ENCODE measurements at places on chromosomes 2 and 18.
A peak's percentile ranks its signal among the peaks of the same experiment; 100 is the strongest.

DNA sequence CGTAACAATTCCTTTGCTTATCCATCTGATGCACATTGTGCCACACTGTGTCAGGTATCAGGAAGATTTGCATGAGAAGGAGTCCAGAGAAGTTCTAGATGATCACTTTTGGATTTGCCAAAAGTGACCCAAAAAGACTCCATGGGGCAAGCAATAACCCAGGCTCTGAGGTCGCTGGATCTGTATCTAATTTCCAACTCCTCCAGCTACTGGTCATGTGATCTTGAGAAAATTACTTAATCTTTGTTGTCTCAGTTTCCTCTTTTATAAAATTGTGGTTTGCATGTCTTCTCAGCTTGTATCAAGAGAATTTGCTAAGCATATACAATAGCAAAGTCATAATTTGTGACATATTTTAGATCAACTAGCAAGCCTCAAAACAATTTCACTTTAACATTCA, 61.3 kb upstream of the ITGA4 start:
- no peak for DNase-seq

DNA sequence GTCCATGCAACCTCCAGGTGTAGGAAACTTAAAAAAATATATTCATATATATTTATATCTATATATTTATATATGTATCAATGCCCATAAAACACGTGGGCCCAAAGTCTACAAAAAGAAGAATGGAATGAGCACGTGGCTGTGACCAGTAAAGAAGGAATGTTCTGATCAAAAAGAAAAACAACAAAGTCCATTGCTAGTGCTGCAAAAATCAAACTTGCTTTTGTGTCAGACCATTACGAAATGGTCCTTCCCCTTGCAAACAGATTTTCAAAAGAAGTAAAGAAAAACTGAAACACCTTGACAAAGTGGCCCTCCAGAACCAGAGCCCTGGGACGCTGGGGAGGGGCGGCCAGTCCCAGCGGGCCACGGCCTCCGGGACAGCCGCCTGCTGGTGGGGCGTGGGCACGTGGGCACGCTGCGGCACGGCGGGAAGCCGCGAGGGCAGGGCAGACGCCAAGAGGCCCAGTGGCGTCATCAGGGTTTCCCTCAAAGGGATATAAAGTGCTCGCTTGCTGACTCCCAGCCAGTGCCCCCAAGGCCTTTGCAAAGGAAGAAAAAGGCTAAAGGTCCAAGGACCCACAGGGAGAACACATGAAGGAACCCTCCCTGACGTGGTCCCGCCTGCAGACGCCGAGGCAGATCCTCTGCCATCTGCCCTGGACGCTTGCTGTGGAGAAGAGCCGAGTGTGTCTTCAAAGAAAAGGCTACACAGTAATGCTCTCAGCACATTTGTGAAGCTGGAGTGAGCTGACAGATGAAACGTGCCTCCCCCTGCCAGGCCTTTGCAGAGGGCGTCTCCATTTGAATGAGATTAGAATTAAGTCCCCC, 201.8 kb downstream of the TWIST2 start:
- no peak for DNase-seq

- no peak for DNase-seq
These were observed 812.8 kb downstream of the LRP1B start for GRCh38 chr2:141317986-141318385.

DNA sequence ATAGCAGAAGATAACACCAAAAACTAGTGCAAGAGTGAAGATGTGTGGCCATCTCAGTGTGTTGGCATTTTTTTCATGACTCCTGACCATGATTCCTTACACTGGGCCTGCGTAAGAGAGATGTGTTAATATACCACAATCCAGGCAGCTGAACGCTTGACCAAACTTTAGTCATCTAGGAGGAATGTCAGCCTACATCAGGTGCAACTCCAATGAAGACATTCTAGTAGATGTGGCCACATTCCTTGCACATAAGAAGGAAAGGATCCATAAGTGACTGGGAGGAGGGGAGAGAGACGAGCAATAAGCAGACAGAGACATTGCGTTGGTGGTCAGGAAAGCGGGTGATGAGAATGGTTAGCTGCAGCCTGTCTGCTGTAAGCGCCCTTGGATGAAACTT, 42.6 kb downstream of the CYRIA start:
- no peak for DNase-seq

- no peak for DNase-seq
These were observed 37.7 kb upstream of the SLC8A1 start for GRCh38 chr2:40489678-40489960.

DNA sequence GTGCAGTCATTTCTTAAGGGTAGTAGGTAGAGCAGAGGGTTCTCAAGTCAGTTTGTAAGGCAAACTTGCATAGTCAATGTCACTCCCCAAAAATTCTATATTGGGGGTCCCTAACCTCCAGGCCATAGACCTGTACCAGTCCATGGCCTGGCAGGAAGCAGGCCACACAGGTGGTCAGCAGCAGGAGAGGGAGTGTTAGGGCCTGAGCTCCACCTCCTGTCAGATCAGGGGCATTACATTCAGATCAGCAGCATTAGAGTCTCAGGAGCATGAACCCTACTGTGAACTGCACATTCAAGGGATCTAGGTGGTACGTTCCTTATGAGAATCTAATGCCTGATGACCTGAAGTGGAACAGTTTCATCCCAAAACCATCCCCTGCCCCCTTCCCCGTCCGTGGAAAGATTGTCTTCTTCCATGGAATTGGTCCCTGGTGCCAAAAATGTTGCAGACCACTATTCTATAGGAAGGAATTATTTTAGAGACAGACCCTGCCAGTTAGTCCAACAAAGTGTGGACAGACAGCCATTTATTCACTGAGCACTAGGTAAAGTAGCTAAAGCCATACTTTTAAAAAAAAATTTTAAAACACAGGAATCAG, 6.7 kb downstream of the COA5 start:
- DNase-seq: peak; percentile 34

- DNase-seq: no peak
These were observed 16.8 kb downstream of the SP140L start for GRCh38 chr2:230343747-230344146.

DNA sequence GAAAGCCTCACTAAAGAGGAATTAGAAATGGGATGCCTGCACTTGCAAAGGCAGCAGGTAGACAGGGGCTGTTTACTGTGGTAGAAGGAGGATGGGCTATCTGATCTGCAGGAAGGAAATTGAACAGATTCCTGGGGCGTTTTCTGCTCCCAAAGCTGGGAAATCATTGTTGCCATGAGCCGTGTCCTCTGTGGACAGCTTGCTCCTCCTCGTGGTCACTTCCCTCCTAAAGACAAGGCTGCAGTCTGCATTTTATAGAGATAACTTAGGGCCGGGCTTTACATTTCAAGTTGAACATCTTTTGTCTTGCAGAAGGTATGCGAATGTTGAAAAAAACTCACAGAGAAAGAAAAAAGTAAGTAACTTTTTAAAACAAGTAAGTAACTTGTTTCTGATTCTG, 50.9 kb downstream of the DCDC2C start:
- DNase-seq: no peak

DNA sequence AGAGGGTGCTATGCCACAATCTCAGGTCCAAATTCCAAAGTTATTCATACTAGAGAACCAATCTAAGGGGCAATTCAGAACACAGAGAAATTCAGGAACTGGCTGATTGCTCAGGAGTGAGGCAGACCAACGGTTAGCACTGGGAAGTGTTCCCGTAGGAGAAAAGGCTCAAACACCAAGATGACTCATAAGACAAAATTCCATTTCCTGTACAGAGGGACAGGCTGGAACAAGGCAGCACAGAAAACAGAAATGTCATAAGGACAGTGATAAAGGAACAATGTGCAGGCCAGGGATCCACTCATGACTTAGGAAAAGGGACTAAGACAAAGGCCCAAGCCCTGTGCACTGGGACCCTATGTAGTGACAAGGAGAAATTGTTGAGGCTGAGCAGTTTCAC, 54.2 kb downstream of the PDE1A start:
- no peak for DNase-seq

DNA sequence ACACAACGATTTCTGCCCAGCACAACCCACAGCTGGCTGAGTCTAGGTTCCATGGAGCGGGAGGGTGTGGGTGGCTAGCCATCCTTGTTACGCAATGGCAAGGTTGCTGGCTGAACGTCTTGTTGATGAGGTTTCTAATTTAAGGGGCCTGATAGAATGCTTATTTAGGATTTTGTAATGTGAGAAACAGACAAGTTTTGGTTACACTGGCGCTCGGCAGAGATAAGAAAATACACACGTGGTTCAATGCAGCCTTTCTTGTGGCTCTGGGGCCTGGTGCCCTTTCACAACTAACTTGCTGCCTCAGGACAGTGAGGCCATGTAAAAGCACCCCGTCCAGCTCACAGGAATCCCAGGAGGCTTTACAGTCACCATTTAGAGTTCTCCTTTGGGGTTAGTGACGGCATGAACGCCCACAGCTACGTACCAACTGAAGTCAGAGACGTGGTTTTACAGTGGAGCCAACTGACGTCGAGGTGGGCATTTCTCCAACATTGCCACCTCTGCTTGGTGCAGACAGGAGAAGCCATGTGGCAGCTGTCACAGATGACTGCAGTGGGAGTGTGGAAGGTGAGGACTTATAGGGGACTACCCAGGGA, 29.7 kb upstream of the PIEZO2 start:
- DNase-seq: no peak

- no peak for DNase-seq
These were observed 66.5 kb downstream of the PARD3B start for GRCh38 chr2:204611764-204612163.

- DNase-seq: no peak
These were observed 8.4 kb upstream of the PSMD1 start for GRCh38 chr2:231047923-231048915.

DNA sequence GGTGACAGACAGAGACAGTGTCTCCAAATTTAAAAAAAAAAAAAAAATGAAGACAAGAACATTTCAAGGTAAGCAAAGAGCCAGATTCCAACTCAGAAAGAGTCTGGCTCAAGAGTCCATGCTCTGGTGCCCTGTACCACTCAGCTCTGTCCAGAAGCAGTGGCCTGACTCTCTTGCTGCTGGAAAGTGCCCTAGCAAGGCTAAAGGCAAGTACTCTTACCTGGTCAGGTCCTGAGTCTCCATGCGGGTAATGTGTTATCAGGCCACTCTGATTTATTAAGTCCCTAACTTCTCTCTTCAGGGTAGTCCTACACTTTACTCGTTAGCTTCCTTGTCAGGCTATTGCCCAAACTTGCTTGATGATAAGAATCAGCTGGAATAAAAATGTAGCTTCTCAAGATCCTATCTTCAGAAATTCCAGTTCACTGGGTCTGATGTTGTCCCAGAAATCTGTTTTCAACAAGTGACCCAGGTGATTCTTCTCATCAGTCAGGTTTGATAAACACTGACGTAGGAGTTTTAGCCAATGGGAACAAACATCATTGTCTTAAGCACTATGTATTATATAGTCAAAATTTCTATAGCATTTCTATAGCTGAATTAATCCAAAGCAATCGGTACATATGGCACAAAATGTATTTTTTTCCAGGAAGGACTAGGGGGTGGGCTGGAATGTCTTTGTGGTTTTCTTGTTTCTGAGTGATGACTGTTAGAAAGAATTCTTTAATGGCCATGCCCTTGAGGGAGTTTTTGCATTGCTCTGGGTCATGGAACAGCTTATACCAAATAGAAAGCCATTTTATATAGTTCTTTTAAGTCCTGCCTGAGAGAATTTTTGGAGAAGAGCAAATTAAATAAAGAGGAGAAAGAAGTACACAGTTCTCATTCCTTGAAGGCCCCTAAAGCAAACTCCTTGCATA, 139.9 kb upstream of the DNMT3A start:
- DNase-seq: no peak

DNA sequence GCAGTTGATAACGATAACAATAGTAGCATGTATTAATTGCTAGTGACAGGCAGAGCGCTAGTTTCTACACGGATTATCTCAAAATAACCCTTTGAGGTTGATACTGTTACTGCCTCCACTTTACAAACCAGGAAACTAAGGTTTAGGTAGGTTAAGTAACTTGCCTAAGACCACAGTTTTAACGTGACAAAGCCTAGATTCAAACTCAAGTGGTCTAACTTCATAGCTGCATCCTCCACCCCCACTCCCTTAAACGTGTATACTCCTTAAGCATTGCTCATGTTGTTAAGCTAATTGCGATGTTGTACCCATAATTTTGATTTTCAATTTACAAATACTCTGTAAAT, 1.2 kb downstream of the ME2 start:
- DNase-seq: no peak

GRCh38 chr2:66021296-66021695, 413.6 kb upstream of the MEIS1 start:
- DNase-seq: no peak

DNA sequence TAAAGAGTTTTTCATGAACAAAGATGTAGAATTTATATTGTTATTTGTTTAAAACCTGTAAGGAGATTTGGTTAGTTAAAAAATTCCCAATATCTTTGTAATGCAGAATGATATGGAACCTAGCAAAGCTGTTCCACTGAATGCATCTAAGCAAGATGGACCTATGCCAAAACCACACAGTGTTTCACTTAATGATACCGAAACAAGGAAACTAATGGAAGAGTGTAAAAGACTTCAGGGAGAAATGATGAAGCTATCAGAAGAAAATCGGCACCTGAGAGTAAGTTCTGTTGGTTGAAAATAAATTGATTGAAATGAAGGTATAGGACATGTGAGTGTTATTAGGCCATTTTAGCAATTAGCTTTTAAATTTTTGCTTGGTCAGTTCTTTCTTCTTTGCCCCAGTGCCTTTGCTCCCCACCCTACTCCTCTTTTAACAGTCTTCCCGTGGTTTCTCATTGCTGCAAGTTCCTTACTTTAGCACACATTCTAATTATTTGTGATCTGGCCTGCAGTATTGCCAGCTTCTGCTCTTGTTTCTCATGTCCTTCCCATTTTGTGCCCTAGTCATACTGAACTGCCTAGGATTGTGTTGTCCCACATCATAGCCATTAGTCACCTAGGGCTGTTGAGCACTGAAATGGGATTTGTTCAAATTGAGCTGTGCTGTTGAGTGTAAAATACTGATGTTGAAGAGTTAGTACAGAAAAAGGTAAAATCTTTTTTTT, 36.6 kb downstream of the VAPA start:
- no peak for DNase-seq

GRCh38 chr2:217030081-217030480, 170.2 kb upstream of the TNP1 start:
- no peak for DNase-seq

DNA sequence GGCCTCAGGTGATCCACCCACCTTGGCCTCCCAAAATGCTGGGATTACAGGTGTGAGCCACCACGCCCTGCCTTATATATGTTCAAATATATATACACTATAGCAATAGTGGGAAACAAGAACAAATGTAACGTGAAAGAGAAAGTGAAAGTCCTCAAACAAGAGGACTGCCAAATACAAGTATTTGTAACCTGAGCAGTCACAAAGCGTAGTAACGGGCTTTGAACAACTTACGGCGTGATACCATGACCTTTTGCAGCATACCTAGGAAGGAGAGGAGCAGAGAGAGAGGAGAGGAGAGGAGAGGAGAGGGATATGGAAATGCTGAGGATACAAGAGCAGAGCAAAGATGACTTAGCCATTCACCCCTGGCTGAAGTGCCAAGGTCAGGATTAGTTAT, 113.8 kb upstream of the RGPD4 start:
- DNase-seq: no peak

DNA sequence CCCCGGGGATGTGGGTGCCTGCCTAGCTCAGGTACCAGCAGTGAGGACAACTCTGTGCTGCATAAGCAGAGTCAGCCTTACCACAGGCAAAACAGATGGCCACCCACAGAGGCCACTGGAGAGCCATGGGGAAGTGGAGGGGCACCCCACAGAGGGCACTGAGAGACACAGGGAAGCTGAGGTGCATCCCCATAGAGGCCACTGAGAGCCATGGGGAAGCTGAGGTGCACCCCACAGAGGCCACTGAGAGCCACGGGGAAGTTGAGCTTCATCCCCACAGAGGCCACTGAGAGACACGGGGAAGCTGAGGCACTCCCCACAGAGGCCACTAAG, 134.1 kb upstream of the EPAS1 start:
- DNase-seq: no peak
